NCI-H1105 (cell line): ENCODE measurements at places on chromosomes 12 and 14.
A peak's percentile ranks its signal among the peaks of the same experiment; 100 is the strongest.

DNA sequence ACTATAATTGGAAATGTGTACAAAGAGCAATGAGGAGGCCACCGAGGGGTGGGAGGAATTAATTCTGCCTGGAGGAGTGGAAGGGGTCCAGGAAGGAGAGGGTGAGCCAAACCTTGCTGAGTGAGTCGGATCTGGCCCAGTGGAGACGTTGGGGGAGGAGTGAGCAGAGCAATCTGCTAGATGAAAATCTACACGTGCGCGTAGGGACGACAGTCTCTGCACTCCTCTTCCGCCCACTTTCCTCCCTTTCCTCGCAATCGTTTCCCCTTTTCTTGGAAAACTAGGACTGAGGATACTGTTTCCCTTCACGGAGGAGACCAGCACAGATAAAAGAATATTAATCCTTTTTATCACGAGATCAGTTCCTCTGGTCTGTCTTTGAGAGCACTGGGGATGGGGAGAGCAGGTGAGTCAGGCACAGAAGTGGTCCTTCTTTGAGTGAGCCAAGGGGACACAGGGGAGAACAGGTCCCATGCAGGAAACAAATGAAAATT is 2.9 kb upstream of the NAB2 start:
- no peak for DNase-seq

- DNase-seq: peak; percentile 65
Observed at GRCh38 chr14:83632375-83632774, 1897.6 kb upstream of the FLRT2 start.

GRCh38 chr12:13090054-13090453 is 13.4 kb downstream of the GSG1 start:
- DNase-seq: no peak

DNA sequence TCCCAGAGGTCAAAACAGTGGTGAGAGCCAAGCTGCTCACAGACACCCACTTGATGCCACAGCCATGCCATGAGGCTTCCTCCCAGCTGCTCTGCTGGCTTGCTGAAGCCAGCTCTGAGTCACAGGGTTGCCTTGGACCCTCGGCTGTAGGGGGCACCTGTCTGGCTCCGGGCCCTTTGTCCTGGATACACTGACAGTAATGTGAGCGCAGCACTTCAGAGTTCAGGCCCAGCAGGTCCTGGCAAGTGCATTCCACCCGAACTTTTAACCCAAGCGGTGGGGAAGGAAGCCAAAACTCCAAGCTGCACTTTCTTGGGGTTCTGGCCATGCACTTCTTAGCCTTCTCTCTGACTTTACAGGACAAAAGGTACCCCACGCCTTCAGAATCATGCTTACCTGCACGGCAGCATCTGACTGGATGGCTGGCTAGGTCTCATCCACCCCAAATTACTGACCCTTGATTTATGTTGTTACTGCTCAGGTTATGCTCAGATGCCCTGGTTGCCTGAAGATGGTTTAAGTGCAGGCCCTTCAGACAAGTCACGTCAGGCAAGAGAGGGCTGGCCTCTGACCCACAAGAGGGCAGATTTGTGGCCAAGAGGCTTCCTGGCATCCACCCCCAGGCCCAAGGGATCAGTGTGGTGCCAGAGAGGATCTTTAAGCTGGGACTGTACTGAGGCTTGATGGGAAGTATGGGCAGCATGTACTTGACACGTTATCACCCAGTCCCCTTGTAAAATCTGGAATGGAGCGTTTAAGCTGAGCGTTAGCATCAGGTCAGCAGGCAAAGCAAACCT is 24.8 kb downstream of the SLC25A29 start:
- DNase-seq: no peak

GRCh38 chr14:78851189-78851588 is 681.0 kb downstream of the NRXN3 start:
- DNase-seq: no peak

GRCh38 chr14:33709283-33709682 is 241.6 kb downstream of the EGLN3 start:
- DNase-seq: no peak

GRCh38 chr14:72554401-72554800 is 339.5 kb downstream of the DPF3 start:
- DNase-seq: no peak

GRCh38 chr14:53711205-53711604 is 245.4 kb downstream of the BMP4 start:
- DNase-seq: no peak

- no peak for DNase-seq
Observed at GRCh38 chr14:32009976-32010581, 67.0 kb upstream of the ARHGAP5 start.

DNA sequence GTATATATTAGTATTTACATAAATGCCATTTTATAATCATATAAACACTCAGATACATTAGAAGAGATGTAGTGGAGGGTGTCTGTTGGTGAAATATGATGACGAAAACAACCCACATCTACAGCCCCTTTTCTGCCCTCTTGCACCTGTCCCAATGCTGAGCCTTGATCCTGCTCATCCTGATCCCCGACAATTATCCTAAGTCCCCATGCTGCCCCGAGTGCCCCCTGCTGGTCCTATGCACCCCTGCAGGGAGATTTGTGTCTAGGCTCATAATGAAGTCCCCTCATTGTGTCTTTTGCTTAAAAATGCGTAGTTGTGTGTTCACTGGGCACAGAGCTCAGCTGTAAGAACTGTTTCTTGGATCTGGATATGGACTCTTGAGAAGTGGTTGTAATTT is 554.5 kb downstream of the TMEM121 start:
- DNase-seq: no peak

DNA sequence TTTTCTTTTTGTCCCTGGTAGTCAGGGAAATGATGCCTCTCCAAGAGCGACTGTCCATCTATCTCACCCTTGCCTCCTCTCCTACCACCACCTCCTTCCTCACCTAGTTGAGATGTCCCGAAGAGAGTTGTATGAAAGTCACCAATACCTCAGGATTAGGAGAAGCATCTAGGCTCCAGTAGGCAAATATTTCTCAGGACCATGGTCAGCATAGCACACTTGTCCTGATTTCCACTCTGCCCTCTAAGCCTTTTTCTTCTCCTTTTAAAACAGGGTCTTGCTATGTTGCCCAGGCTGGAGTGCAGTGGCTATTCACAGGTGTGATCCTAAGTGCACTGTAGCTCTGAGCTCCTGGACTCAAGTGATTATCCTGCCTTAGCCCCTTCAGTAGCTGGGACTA is 268.4 kb upstream of the PELI2 start:
- DNase-seq: no peak

DNA sequence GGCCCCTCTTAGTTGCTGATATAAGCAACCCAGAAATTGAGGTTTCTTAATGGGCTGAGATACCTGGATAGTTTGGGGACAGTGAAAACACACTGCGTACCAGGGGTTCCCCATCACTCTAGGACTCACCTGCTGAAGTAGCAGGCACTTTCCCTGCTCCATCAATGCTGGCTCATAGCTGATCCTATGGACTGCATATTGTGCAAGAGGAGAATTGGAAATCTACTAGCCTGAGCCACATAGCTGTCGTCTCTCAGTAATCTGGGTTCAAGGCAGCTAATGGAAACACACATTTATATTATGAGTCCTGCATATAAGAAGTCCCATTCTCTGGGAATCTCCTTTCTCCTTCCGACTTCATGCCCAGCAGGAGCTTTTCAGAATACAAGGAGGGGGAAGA is 7.3 kb upstream of the DUSP6 start:
- no peak for DNase-seq
